ENCODE measurements at places on chromosomes 5 and 9. TPM values are rescaled to one million over a fixed set of nuclear protein-coding genes. Genes with fewer than 3 reads are reported as not detected.

The SLC35D2 gene
- total RNA-seq, result 38.8 TPM

The TAF11L5 gene
- total RNA-seq, result not detected

The SLC27A4 gene
- 198 TPM for total RNA-seq

The SHOC1 gene
- total RNA-seq, result not detected

The GFI1B gene
- not detected for total RNA-seq

DNA sequence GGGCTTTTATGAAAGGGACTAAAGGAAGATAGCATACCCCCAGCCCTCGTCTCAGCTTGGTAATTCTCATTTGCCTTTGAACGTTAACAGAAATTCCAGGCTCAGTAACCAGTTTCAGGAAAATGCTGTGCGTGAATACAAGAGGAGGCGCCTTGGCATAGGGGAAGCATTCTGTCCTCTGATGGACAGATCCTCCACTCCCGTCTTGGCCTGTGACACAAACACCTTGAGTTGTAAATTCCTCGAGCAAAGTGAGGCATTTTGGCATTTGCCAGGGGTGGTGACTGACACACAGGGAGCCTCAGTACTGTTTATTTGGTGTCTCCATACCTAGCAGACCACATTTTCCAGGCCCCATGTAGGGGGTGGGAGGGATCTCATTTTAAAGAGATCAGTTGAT lies 44.8 kb downstream of the APTX start:
- DNase-seq, result no peak

DNA sequence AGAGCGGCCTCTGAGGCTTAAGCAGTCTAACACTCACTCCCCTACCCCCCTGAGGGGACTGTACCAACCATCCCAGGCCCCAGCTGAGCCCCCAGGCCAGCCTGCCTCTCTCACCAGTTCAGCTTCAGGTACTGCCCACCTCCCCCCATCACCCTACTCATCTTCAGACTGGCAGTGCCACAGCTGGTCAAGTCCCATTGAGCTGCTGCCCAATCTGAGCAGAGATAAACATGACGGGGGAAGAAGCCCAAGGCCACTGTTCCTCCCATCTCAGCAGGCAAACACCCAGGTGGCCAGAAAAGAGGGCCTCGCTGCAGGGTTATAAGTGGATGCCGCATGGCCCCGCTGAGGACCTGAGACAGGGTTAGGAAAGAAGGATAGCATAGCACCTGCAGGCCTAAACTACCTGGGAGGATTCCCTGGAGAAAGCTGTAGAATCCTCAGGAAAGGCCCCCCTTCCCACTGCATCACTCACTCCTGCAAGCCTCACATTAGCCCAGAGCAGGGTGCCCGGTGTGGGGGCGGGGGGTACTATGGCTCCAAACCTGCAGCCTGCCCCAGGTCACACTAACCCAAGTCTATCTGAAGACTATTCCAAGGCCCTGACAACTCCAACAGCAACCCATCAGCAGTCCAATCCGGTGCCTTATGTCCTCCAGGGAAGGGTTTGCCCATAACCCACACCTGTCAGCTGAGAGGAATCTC lies 3.6 kb downstream of the B4GALT1 start:
- no peak for DNase-seq

GRCh38 chr5:36630201-36631145 lies 24.1 kb downstream of the SLC1A3 start:
- no peak for DNase-seq

DNA sequence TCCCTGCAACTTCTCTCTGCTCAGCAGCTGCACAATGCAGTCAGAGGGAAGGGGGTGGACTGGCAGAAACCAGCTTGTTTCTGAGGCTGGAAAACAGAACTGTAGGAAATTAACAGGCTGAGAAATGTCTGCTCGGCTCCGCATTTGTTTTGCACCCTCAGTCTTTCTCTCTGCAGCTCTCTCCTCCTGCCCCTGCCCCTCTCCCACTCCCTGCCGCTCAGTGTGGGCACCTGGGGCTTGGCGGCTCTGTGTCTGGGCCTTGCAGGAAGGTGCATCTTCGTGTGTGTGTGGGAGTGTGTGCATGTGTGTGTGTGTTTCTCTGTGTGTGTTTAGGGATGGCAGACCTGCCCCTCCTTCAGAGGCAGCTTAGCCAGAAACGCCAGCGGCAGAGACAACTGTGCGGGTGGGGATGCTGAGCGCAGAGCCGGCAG lies 53.0 kb downstream of the PCDH1 start:
- no peak for DNase-seq

- DNase-seq, result no peak
Measured at GRCh38 chr5:51194671-51195070, 188.6 kb upstream of the ISL1 start.

GRCh38 chr5:157971571-157972216 lies 112.7 kb upstream of the CLINT1 start:
- DNase-seq, result no peak

DNA sequence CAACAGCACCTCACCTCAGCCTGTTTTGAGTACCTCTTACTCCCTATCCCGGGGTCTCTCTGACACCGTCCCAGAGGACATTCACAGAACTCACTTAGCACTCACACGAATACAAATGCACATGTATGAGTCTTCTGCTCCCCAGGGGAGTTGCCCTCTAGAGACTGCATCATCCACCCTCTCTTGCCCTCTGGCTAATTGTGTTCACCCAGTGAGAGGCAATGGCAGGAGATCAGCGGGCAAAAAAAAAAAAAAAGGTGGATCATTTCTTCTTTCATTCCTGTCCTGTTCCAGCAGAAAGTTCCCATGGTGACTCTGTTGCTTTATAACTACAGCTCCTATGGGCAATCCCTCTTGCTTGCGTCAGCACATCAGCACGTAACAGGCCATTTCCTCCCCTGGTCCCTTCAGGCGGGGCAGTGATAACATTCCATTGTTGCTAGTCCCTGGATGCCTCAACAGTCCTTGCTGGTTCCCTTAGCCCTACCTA lies 23.5 kb upstream of the SNX2 start:
- no peak for DNase-seq

DNA sequence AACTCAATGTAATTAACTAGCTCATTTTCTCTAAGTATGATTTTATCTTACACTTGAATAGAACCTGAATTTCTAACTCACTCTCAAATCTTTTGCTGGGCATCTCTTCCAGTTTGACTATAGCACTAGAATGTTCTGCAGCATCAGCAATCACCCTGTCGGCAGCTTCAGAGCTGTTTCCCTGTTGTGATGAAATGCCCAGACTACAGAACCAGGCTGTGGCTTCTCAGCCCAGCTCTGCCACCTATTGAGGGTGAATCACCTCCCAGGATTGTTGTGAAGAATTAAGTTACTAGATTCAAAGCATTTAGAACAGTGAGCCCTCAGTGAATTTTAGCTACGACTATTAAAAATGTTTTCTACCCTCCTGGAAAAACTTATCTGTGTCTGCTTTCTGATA lies 90.4 kb upstream of the ANKRD55 start:
- no peak for DNase-seq

DNA sequence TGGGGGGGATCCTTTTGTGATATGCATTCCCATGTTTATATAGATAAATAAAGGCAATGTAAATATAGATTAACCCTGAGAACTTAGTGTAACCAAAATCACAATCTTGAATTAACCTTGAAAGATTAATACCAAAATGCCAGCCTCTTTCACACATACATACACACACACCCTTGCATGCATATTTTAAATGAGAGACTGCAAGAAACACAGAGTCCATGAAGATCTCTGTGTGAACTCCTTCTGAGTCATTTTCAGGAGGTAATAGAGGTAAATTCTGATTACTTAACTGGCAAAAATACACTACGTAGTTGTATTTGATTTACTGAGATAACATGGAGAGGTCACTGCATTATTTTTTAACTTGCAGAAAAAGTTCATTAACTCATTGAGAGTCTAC lies 118.0 kb downstream of the SLF1 start:
- DNase-seq, result no peak

Measured in Peyer's patch (tissue), 4 donors.